ENCODE measurements at places on chromosomes 11 and 22.

DNA sequence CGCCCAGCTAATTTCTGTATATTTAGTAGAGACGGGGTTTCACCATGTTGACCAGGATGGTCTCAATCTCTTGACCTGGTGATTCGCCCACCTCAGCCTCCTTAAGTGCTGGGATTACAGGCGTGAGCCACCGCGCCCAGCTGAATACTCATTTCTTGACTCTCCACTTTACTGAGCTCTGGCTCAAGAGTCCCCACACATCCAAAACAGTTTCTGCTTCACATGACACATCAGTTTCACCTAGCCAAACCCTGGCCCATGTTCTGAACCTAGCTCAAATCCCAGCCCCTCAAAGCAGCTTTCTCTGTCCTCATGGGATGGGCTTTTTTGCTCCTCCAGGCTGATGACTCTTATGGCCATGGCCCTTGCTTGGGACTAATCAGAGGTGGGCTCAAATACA, 9.8 kb downstream of the HYOU1 start:
- no peak for DNase-seq

DNA sequence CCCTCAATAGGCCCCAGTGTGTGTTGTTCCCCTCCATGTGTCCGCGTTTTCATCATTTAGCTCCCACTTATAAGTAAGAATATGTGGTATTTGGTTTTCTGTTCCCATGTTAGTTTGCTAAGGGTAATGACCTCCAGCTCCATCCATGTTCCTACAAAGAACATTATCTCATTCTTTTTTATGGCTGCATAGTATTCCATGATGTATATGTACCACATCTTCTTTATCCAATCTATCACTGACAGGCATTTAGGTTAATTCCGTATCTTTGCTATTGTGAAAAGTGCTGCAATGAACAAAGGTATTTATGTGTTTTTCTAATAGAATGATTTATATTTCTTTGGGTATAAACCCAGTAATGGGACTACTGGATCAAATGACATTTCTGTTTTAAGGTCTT, 42.1 kb downstream of the SLC36A4 start:
- DNase-seq, result no peak

DNA sequence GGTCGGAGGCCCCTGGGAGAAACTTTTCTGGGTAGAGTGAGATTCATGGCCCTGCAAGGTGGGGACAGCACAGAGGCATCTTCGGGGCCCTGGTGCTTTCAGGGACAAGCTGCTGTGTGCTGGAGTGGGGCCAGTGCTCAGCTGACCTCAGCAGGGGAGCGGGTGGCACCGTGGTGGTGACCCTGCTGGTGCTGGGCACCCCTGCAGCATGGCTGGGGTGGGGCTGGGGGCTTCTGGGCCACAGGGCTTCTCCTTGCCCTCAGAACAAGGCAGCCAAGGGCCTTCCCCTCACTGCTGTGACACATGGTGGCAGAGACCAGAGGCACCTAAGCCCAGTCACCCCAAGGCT, 24.9 kb upstream of the GNB1L start:
- DNase-seq, result no peak

- DNase-seq, result no peak
Measured at GRCh38 chr11:70400643-70401042, 2.3 kb downstream of the CTTN start.

GRCh38 chr11:126319374-126319740, 15.5 kb downstream of the DCPS start:
- DNase-seq, result no peak

DNA sequence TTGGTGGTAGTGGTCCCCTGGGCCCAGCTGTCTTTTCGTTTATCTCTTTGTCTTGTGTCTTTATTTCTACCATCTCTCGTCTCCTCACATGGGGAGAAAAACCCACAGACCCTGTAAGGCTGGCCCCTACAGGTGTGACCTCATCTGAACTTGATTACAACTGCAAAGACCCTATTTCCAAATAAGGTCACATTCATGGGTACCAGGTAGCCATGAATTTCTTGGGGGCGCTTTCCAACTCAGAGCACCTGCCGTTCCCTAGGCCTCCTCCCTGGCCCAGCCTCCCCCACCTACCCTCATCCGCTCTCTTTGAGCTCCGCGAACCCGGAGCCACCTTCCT, 14.0 kb upstream of the RRP7A start:
- DNase-seq, result no peak

GRCh38 chr11:116888884-116889549, 51.6 kb upstream of the APOA1 start:
- no peak for DNase-seq

GRCh38 chr11:59429924-59430516, 3.8 kb upstream of the OR5A2 start:
- DNase-seq, result no peak

DNA sequence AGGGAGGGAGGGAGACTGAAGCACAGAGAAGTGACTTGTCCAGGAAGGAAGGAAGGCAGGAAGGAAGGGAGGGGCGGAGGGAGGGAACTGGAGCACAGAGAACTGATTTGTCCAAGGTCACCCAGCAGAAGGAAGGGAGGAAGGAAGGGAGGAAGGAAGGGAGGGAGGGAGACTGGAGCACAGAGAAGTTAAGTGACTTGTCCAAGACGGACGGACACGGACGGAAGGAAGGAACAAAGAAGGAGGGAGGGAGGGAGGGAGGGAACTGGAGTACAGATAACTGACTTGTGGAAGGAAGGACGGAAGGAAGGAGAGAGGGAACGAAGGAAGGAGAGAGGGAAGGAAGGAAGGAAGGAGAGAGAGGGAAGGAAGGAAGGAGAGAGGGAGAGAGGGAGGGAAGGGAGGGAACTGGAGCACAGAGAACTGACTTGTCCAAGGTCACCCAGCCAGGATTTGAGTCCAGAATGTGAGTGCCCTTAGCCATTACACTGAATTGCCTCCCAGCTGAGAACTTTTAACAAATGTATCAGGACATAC, 1.5 kb downstream of the SLC35F2 start:
- no peak for DNase-seq

DNA sequence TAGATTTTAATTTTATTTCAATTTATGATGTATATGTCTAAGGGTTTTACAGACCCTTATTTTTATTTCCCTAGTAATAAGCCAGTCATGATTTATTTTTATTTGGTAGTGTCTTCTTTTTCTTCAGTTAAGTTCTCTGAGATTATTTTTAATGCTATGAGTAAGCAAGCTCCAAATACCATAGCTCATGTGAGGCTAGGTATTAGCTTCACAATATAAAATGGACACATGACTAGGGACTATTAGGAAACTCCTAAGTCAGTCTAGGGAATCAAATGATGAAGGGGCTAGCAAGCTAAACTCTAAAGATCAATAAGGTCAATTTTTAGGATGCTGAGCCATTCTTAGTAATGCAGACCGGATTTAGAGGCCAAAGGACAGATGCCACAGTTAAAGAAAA, 45.9 kb downstream of the CKAP5 start:
- no peak for DNase-seq

GRCh38 chr11:111081021-111081511, 164.5 kb upstream of the POU2AF2 start:
- no peak for DNase-seq

DNA sequence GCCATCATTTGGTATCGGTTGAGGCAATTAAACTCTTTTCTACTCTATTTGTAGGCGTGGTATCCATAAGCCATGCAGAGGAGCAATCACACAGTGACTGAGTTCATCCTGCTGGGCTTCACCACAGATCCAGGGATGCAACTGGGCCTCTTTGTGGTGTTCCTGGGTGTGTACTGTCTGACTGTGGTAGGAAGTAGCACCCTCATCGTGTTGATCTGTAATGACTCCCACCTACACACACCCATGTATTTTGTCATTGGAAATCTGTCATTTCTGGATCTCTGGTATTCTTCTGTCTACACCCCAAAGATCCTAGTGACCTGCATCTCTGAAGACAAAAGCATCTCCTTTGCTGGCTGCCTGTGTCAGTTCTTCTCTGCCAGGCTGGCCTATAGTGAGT, 8.4 kb downstream of the OR9G4 start:
- no peak for DNase-seq

DNA sequence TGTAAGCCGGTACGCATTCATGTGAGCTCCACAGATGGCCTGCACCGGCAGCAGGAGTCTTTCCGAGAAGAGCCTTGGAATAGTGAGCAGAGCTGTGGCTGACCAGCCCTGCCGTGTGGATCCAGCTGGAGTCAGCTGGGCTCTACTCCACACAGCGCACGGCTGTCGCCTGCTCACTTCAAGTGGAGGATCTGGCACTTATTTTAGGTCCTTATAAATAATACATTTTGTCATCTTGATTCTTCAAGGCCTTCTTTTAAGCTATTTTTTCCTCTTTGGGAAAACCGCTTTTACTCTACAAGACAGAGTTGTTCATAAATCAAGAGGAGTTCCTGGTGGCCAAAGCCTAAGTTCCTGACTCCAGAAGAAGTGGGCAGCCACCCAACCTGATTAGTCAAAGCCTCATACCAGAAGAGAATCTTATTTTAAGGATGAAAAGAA, 93.8 kb downstream of the KCNC1 start:
- no peak for DNase-seq

- no peak for DNase-seq
Measured at GRCh38 chr11:77377734-77378133, 76.2 kb upstream of the GDPD4 start.

DNA sequence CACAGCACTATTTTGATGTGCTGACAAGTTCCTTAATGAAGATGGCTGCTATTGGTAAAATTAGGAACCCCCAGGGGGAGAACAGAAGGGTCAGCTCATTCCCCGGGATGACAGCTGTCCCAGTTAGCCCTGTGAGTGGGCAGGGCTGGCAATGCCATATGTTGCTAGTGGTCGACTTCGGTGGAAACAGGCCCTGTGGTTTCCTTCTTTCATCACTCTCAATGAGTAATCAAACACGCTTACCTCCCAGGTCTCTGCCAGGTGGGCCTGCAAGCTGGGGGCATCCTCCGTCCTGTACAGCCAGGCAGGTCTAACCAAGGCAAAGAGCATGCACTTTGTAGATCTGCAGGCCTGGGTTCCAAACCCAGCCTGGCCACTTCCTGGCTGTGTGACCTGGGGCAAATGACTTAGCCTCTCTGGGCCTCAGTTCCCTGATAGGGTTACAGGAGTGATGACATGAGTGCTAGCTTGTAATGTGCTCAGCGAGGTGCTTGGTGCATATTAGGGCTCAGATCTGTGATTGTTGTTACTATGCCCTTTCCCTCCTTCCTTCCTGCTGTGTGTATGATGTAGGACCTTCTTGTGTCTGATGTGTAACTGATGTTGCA, 85.2 kb downstream of the TSPAN18 start:
- DNase-seq, result no peak

DNA sequence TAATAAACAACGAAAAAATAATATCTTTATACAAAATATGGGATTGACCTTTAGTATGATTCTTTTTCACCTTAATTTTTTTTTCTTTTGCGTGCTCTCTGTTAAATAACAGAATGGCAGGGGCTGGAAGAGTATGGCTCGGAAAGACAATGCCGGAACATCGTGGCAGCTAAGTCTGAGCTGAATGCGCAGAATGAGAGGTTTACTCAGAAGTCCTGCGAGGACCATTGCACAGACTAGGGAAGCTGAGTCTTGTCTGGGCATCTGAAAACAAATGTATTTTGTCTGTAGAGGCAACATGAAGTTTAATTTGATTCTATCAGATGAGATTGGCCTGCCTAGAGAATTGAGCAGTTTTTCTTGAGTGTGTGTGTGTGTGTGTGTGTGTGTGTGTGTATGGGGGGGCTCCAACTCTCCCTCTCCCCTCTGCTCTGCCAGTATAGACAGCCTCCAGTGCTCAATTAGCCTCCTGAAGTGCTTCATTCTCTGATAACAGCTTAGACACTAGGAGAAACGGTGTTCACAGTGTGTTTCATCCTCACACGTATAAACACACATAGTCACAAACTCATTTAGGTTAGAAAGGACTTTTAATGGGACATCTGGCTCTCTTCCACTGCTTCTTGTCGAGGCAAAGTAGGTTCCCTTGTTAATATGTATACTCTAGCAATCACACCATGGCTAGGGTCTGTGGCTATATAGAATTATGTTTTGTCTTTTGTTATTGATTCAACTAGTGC, 244.3 kb upstream of the SORL1-AS1 start:
- DNase-seq, result no peak

DNA sequence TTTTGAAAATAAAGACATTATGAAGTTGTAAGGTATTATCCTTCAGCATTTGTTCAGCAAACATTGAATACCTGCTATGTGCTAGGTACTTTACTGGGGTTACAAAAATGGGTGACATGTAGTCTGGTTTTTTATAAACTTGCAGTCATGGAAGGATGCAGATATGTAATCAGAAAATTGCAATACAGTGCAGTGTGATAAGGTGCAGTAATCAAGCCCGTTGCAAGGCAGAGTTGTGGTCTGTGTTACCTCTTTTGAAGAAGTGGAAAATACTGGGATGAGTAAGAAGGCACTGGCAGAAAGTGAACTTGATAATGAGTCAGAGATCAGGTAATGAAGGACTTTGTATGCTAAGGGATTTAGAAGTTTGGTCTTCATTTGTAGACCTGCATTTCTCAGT, 8.1 kb downstream of the FBXO7 start:
- no peak for DNase-seq
